ENCODE measurements at places on chromosomes 4 and X.

GRCh38 chrX:53476371-53476770, 42.2 kb upstream of the HSD17B10 start:
- DNase-seq, result no peak

DNA sequence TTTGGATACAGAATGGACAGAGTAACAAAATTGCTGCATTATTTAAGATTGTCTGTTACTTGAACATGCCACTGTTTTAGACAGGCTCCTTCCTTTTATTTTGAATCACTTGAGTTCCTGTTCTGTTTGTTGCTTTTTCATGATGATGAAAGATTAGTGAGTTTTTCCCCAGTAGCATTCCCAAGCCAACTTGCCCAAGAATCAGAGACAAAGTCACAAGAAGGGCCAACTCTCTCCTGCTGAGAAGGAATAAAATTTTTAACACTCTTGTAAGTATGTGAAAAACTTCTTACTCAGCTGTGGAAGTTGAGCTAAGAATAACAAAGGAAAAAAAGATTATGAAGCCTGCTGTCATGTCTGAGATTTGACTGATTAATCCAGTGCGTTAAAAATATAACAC, 104.2 kb downstream of the KLHL8 start:
- DNase-seq, result no peak

DNA sequence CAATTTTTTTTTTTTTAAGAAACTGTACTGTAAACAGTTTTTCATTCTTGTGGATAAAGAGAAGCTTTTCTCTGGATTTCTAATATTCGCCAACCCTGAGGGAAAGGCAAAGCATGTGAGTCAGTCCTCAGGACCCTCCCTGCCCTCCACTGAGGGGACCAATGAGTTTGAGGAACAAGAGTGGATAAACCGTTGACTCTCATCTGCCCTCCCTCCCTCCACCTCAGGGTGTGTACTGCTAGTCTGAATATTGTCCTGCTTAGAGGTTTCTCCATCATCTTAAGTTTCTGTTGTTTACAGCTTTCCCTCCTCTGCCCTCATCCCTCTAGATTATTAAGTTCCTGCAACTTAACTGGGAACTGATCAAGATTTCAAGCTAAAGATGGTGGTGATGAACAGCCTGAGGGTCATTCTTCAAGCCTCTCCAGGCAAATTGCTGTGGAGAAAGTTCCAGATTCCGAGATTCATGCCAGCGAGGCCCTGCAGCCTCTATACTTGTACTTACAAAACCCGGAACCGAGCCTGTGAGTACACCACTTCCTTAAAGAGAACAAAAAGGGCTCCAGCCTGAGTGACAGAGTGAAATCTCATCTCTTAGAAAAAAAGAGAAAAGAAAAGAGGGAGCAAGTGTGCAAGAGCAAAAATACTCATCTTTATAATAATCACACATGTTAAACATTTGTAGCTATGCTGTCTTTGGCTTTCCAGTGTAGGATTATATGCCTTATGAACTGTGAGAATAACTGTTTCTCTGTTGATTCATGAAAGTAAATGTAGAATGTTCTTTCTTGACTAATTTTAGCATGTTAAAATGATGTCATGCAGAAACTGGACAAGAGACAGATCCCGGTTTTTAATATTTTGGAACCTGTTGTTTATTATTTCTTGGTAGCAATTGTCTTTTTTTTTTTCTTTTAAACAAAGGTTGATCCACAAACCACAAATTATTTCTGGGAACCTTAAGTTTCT, 11.9 kb downstream of the CA5B start:
- DNase-seq, result no peak

- no peak for DNase-seq
Observed at GRCh38 chrX:125742811-125743210, 423.1 kb downstream of the TEX13C start.

GRCh38 chr4:145299380-145300076, 119.1 kb upstream of the OTUD4 start:
- DNase-seq, result no peak

DNA sequence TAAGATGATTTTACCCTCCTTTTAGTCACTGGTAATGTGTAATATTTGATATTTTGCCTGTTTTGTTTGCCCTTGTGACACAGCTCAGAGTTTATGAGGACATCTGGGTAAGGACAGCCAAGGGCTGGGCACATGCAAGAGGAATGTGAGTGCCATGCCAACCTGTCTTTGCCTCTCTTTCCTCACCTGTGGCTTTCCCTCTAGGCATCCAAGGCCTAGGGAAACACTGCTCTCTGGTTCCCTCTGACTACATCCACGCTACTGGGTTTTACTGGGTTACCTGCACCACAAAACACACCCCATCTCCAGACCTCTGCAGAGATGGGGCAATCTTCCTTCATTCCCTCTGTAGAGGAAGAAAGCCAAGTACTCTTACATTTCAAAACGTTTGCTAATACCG, 7.7 kb downstream of the HPGDS start:
- DNase-seq, result no peak

DNA sequence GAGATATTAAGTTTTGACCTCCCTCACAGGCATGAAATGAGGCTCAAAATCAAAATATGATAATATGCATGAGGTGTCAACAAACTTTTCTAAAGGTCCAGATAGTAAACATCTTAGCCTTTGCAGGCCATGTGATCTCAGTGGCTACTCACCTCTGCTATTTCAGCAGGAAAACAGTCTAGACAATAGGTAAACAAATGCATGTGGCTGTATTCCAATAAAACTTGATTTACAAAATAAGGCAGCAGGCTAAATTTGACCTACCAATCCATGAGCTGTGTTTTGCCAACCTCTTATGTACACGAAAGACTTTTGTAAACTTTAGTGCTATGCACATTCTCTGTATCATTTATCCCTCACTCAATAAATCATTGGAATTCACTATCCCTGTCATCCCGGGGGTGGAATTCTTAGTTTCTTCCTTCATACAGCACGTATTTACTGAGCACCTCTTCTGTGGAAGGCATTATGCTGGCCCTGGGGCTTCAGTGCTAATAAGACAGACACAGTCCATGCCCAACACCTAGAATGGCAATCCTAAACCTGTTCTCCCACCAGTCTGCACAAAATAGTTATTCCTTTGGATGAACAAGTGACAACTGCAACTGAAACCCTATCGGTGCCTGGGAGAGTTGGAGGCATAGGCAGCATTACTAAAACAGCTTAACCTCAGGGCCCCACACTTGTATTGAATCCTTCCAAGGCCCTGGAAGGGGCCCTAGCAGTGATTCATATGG, 19.9 kb downstream of the MAGEB17 start:
- no peak for DNase-seq

DNA sequence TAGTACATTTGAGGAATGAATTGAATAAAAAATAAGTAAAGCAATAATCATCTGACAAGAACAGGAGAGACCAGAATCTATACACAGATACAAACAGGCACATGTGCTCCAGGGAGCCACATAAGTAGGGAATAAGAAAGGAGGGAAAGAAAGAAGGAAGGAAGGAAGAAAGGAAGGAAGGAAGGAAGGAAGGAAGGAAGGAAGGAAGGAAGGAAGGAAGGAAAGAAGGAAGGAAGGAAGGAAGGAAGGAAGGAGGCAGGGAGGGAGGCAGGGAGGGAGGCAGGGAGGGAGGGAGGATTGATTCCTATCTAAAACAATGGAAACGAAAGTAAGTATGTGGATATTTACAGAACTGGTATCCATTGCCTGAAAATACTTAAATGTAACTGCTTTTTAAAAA, 475.8 kb downstream of the NLGN4X start:
- DNase-seq, result no peak

DNA sequence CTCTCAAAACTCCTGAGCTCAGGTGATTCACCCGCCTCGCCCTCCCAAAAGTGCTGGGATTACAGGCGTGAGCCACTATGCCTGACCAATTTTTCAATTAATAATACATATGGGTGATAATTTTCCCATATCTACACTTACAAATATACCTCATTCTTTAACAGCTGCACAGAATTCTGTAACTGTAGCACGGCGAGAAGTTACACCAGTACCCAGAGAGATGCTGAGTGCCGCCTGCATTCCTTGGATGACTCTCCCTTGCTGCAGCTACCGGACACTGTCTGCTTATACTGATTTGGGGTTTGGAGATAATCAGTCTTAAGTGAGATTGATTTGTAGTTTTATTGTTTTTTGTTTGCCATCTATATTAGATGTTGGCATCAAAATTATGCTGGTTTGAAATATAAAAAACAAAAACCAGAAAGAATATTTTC, 5.8 kb downstream of the TIFA start:
- DNase-seq, result no peak

GRCh38 chrX:80792205-80792604, 17.5 kb downstream of the BRWD3 start:
- no peak for DNase-seq

DNA sequence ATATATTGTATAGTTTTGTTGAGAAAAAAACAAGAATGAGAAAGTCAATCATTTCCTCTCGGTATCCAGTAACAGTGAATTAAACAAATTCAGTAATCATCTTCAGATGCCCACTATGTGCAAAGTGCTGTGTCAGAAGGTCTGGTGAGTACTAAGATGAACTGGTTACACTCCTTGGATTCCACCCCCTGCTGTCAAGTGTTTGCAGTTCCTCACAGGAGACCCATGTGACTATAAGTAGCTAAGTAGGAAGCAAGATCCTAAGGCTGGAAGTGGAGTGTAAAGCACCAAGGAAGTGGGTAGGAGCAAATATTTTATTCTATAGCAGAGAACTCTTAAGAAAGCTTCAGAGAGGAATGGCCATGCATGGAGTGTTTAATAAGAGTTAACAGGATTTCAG, 73.6 kb downstream of the SNX25 start:
- no peak for DNase-seq

DNA sequence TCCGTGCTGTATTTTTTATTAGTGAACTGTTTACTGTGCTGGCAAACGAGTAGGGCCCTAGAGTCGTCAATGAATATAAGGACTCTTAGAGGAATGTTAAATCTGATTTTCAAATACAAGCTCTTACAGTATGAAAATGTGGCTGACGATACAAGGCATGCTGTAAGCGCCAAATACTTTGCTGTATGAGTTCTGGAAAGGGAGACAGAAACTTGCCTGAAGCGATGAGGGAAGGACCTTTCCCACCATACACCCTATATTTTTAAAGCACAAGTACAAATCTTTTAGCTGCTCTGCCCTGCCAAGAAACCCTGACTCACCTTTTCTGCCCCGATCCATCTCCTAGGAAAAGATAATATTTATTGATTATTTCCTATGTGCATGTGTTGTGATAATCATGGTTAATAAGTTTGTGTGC, 15.7 kb upstream of the RUFY3 start:
- no peak for DNase-seq

GRCh38 chr4:139658185-139658584, 7.4 kb upstream of the MGST2 start:
- DNase-seq, result no peak

GRCh38 chr4:5995901-5996623, 22.2 kb downstream of the C4orf50 start:
- DNase-seq, result no peak

- no peak for DNase-seq
Observed at GRCh38 chrX:7120878-7121219, 26.7 kb upstream of the STS start.

DNA sequence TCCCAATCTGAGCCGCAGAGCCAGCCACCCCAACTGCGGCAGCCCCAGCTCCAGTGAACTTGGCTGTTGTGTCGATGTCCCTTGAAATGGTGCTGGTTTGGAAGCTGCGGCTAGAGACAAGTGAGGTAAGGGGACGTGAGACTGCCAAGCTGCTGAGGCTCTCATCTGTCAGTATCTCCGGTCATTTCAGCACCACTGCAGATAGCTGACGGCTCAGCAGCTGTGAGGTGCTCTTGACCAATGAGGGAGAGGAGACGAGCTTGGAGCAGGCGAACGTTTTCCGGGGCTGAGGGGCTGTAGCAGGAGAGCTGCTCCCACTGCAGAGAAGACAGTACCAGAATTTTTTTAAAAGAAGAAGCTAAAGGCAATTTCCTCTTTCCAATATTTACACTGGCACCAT, 175.5 kb upstream of the CASK start:
- no peak for DNase-seq

GRCh38 chr4:42458657-42459056, 61.4 kb downstream of the SHISA3 start:
- DNase-seq, result no peak

DNA sequence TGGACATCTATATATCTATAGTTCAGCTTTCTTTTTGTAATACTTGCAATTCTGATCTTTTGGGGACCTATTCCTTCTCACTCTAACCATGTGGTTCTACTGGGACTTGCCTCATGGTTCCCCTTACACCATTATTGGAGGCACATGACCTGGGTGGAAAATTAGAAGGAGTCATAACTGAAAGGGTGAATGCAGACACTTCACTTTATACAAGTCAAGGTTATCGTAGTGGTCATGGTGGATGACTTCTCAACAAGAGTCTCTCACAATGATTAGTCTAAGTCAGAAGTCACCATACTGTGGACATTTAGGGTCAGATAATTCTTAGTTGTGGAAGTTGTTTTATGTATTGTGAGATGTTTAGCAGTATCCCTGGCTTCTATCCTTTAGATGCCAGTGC, 10.5 kb upstream of the EIF4E start:
- DNase-seq, result no peak

- no peak for DNase-seq
Observed at GRCh38 chr4:87071401-87071800, 136.6 kb downstream of the AFF1 start.

GRCh38 chrX:18491587-18492340, 66.4 kb downstream of the CDKL5 start:
- no peak for DNase-seq

DNA sequence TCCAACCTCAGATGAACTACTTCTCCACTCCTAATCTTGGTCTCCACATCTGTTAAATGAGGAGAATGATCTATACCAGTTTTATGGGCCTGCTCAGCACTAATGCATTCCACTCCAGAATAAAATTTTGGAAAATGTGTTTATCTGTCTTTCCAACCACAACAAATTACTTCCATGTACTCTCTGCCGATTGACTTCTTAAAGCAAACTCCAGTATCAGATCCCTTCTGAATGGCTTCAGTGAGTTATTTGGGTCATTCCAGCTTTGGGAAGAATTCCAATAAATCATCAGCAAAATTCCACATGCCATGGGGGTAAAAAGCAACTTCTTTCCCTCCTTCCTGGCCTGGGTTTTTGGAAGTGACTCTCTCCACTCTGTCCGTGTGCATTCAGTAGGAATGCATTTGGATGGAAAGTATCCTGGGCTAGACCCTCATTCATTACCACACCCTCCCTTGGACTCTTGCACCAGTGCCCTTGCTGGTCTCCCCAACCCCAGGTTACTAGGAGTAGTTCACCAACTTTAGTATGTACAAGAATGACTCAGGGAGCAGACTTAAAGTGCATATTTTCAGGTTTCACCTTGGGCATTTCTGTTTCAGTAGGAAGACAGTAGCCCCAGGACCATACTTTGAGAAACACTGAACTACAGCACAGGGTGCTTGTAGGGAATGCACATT, 15.4 kb upstream of the ADH6 start:
- no peak for DNase-seq
